Stimulated activated CD8-positive, alpha-beta memory T cell treated with anti-CD3 and anti-CD28 coated beads, Interleukin-7, amount 100 ng/mL, for 24 hours (primary cell): ENCODE measurements at places on chromosomes 7 and 10.

DNA sequence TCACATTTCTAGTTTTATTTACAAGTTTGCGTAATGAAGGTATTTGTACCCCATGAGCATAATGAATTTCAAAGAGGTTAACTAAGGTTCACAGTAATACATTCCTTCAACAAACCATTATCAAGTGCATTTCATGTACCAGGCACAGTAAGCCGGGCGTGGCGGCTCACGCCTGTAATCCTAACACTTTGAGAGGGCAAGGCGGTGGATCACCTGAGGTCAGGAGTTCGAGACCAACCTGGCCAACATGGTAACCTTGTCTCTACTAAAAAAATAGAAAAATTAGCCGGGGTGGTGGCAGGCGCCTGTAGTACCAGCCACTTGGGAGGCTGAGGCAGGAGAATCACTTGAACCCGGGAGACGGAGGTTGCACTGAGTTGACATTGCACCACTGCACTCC, 4.3 kb upstream of the EIF3A start:
- DNase-seq, result no peak

- DNase-seq, result no peak
Measured at GRCh38 chr10:123377883-123378282, 223.7 kb downstream of the BUB3 start.

DNA sequence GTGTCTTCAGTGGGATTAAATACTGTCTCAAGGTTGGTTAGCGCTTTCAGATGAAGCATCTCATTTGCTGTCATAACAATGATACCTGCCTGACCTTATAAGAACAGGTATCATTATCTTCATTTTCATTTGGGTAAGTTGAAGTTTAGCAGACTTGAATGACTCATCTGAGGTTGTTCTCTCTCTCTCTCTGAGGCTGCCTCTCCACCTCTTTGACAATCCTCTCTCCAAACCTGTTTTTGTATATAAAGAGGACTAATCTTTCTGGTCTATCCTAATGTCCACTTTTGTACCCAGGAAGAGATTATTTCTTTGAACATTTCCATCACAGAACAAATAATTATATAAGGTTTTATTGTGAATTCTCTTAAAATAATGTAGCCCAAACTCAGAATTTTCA, 291.4 kb downstream of the KLF6 start:
- no peak for DNase-seq

- no peak for DNase-seq
Measured at GRCh38 chr7:22195397-22196172, 161.4 kb downstream of the RAPGEF5 start.

DNA sequence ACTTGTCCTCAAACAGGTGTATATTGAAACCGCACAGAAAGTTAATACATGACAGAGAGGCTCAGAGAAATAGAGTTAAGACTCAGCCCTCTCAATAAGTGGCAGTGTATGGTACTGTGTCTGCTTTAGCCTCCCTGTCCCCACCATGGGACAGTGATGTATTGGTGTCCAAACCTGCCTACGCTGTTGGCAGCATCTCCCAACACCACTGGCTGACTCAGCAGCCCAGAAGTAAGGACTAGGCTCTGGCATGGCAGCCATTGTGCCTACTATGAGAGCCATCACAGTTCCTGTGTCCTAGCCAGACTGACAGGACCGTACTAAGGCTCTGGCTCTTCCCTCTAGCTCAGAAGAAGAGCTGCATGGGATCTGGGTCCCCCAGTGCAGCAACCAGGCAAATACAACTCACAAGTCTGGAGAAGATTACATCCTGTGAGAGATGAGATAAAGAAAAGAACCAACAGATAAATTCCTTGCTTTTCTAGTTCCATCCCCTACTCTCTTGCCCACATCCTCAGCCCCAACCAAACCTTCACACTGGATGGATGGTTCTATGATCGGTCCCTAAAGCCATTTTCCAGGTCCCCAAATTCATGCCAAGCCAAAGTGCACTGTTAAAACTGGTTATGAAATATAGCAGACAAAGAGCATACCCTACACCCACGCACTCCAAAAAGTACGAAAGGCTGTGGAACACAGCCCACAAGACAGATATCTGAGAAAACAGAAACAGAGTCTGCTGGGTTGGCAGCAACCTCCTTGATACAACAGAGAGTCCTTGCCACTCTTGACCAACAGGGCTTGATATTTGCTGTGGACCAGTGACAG, 44.1 kb upstream of the DMTF1 start:
- no peak for DNase-seq

- DNase-seq, result no peak
Measured at GRCh38 chr7:88344956-88345832, 38.5 kb upstream of the STEAP4 start.

- DNase-seq, result no peak
Measured at GRCh38 chr7:929311-929711, 25.2 kb downstream of the ADAP1 start.

GRCh38 chr10:77592510-77592909, 45.1 kb downstream of the KCNMA1 start:
- DNase-seq, result no peak

DNA sequence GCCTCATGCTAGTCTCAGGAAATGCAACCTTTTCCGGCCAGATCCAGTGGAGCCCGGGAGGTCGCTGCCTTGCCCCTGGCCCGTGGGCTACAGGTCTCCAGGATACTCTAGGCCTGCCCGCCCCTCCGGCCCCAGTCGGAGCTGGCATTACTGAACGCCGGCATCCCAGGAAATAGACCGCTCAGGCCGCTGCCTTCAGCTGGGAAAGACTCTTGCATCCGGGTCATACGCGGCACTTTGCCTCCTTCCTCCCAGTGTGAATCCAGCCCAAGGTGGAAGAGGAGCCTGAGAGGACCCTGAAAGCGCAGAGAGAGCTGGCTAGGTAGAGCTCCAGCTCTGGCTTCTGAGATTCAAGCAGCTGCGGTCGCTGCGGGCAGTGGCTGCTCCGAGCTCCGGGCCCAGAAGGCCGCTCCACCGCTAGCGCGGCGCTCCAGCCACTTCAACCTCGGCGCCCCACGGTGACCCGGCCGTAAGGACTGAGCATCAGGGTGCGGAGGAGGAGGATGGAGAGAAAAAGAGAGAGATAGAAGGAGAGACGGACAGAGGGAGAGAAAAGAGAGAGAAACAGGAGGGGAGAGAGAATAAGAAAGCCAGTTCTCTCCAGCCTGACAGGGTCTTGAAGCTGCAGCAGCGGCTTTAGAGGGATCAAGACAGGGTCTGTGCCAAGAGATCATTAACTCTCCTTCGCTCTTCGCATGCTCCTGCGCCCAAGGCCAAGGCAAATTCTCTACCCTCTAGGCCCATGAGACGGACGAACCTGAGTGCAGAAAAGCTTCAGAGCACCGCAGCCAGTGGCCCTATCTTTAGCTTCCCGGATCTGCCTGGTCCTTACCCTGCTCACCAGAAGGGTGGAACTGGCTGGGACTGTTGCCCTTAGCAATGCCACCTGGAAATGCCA, 1.8 kb upstream of the HOXA10 start:
- no peak for DNase-seq

DNA sequence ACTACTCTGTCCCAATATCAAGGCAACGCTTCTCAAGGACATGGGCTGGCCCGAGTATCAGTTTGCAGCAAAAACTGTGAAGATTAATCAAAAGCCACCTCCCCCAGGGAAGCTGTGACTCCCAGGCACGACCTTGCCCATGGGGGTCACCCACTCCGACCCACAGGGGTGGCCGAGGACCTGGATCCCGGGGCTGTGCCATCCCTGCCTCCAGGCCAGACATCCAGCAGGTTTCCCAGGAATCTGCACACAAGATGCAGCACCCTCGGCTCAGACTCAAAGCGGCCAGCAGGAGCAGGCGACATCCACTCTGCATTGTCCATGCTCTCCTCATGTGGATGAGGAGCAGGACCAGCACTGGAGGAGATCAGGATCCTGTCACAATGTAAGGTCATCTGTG, 39.8 kb downstream of the PTPRN2 start:
- DNase-seq, result no peak

GRCh38 chr7:112152186-112152585, 54.0 kb downstream of the DOCK4 start:
- no peak for DNase-seq

GRCh38 chr10:119762805-119763798, 37.3 kb downstream of the INPP5F start:
- DNase-seq, result no peak

DNA sequence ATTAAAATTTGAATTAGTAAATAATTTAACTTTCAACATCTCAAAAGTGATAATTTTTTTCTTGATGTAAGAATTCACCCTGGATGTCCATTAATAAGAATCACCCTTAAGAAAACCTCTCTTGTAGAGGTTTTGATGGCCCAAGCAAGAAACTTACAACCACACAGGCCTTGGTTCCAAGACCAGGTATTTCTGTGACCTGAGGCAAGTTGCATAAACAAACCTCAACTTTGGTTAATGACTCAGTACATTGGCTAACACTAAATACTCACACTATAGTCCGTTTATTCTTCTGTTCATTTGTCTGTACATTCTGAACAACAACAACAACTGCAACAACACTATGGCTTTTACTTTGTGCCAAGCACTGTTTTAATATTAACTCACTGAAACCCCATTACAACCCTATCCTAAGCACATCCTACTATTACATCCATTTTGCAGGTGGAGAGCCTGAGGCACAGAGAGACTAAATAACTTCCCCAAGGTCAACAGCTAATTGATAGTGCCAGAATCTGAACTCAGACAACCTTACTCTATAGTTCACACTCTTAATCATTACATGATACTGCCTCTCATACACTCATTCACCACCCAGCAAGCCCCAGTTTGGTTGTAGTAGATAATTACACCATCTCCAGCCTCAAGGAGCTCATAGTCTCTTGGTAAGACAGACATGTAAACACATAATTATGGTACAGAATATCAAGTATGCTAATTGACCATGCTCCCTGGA, 6.6 kb downstream of the ANK3 start:
- DNase-seq, result no peak

GRCh38 chr7:17625043-17625442, 315.3 kb downstream of the SNX13 start:
- DNase-seq, result no peak

DNA sequence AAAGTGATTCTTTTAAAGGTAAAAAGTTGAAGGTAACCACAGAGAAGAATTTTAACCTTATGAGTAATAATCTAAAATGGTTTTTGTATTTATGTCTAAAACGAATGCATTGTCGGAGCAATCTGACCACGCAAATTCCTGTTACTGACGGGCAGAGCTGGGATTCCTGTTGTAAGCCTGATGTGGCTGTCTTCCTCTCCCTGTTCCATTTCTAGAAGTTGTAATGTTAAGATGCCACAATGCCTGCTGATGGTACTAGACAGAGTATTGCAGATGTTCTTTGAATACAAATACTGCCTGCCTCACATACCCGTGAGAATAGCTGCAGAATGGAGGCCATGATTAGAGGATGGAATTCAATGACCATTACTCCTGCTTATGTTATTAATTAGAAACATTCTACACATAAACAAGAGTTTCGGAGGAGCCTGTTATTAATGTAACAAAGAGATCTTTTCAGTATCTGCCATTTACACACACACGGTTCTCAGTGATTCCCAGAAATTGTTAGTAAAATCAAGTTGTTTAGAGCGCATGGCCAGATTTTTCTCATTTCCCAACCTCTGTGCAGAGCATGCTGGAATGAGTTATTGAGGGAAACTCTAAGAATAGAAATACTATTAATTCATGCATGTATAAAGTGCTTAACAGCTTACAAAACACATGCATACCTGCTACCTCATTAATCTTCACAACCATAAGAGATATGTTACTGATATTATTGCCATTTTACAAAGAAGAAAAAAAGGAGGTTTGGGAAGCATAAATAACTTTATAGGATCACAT, 196.8 kb downstream of the PTN start:
- no peak for DNase-seq

- no peak for DNase-seq
Measured at GRCh38 chr10:49370326-49371100, 25.4 kb downstream of the DRGX start.

DNA sequence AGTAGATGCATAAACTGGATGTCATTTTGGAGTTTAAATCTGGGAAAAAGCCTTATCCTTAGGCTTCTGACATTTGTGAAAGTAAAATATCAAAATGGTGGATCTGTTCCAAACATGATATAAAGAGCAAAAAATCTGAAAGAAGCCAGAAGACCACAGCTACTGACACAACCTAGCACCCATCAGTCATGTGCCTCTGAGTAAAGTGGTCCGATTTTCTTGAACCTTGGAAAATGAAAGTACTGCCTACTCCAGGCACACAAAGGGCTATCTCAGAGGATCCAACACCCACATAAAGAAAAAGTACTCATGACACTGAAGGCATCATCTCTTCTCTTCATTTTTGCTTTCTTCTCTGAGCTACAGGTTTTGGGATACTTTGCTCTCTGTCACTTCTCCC, 150.7 kb downstream of the KMT2E start:
- no peak for DNase-seq

DNA sequence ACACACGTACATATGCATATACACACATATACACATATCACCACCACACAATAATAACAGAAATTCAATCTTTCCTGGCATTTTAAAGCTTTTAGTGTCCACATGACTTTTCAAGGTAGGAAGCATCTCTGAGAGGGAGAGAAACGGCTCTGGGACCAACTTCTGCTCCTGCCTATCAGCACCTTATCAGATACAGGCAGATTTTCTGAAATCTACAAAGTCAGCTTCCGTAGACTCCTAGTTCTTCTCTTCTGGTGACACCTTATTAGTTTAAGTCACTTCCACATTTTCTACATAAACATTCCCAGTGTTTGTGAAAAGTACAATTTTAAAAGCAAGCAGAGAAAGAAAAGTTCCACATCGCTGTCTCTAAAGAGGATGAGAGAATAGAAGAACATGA, 74.5 kb downstream of the ZNF22 start:
- DNase-seq, result no peak

- no peak for DNase-seq
Measured at GRCh38 chr7:120735791-120736190, 122.2 kb downstream of the TSPAN12 start.

- no peak for DNase-seq
Measured at GRCh38 chr7:12146813-12147212, 64.3 kb upstream of the TMEM106B start.

DNA sequence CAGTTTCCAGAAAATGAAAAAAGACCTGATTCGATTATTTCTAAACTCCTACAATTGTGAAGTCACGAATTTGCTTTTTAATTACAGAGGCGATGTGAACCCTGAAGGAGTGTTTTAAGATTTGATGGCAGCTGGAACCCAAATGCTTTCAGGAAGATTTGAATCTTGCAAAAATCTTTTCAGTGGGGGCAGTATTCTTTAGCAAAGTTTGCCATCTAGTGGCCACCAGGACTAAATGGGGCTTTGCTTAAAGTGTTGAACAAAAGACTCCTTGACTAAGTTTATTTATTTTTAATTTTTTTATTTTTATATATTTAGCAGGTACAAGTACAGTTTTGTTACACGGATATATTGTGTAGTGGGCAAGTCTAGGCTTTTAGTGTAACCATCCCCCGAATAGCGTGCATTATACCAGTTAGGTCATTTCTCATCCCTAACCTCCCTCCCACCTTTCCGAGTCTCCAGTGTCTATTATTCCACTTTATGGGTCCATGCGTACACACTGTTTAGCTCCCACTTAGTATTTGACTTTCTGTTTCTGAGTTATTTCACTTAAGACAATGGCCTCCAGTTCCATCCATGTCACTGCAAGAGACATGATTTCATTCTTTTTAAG, 98.8 kb downstream of the CACNB2 start:
- no peak for DNase-seq

- DNase-seq, result no peak
Measured at GRCh38 chr10:99365736-99366135, 36.6 kb downstream of the CNNM1 start.

GRCh38 chr10:130748409-130749057, 563.0 kb downstream of the TCERG1L start:
- DNase-seq, result no peak

- DNase-seq, result no peak
Measured at GRCh38 chr7:158422196-158422886, 165.3 kb downstream of the PTPRN2 start.
